ENCODE measurements at places on chromosomes 3 and 15.

GRCh38 chr3:150090006-150090405 is 119.3 kb upstream of the PFN2 start:
- no peaks in the 10 kb centered on the region for H3K27me3 ChIP-seq
- no peaks in the 10 kb centered on the region for H3K36me3 ChIP-seq
- DNase-seq = no peak
- H3K4me1 ChIP-seq = no peaks in the 10 kb centered on the region
- H3K27ac ChIP-seq = no peak overlapping the region
- H3K4me3 ChIP-seq = no peak overlapping the region

DNA sequence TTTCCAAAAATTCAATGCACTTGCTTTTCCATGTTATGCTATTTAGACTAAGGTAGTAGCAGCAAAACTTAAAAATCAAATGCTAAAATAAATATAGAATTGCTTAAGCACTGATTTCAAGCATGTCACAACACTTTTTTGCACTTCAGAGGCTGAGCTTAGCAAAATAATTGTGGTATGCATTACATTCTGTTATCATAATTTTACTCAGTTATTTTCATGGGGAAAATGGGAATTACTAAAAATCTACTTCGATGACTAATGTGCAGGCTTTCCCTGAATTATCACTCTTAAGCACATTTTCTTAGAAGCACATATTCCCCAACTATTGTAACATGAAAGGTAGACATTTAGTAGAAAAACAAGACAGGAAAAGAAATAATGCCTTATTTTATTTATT is 322.4 kb upstream of the CBLB start:
- no peaks in the 10 kb centered on the region for H3K27me3 ChIP-seq
- no peaks in the 10 kb centered on the region for H3K4me1 ChIP-seq
- no peaks in the 10 kb centered on the region for H3K36me3 ChIP-seq

DNA sequence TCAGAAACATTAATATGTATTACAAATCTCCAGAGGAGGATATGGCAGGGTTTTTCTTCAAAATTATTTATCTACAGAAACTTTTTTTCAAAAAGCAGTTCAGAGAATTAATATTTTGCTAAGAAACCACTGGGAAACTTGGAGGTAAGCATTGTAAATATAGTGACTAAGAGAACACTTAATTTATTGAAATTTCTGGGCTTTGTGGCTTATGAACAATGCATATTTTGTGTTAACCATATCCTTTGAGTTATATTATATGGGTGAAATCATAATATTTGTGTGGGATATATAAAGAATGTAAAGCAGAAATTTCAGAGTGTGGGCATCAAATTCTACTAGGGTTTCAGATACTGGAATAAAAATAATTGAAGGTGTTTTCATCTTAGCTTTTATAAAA is 1059.2 kb downstream of the ZPLD1 start:
- H3K4me3 ChIP-seq = no peak overlapping the region
- no peaks in the 10 kb centered on the region for H3K27me3 ChIP-seq
- no peak for DNase-seq
- H3K27ac ChIP-seq = no peak overlapping the region

DNA sequence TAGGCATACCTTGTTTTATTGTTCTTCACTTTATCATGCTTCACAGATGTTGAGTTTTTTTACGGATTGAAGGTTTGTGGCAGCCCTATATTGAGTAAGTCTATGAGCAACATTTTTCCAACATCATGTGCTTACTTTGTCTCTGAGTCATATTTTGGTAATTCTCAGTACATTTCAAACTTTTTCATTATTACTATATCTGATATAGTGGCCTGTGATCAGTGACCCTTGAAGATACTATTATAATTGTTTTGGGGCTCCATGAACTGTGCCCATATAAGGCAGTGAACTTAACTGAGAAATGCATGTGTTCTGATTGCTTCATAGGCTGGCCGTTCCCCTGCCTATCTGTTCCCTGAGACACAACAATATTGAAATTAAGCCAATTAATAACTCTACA is 42.8 kb upstream of the NSMCE3 start:
- DNase-seq = no peak
- no peaks in the 10 kb centered on the region for H3K36me3 ChIP-seq
- no peaks in the 10 kb centered on the region for H3K4me1 ChIP-seq
- H3K4me3 ChIP-seq = no peak overlapping the region
- no peaks in the 10 kb centered on the region for H3K27me3 ChIP-seq
- no peak overlapping the region for H3K27ac ChIP-seq

DNA sequence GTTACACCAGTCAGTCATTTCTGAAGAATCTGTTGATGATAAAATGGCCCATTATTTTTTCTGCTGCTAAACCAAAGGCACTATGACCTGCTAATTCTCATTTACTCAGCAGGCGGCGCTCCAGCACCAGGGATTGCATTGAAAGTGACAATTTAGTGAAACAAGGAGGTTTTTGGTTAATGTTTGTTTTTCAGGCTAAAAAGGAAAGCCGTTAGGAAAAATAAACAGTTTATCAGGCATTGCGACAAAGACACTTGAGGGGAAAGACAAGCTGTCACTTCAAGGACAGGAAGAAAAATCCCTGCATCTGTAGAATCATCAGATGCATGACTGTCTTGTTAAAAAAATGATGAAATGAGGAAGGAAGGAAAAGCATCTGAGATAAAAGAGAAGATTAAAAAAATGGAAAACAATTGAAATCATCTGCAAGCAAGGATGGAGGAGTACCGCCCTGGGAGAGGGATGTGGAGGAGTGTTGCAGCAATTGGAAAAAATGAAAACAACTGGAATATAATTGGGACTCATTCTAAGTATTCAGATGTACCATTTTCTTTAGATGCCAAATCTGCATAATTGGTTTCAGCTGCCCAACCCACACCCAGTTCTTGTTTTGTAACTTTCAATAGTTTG is 54.0 kb downstream of the NR1D2 start:
- no peaks in the 10 kb centered on the region for H3K27me3 ChIP-seq
- H3K4me3 ChIP-seq = no peak overlapping the region
- peak; percentile 77 for DNase-seq
- H3K36me3 ChIP-seq = no peaks in the 10 kb centered on the region
- peaks cover 16% of the 10 kb centered on the region for H3K4me1 ChIP-seq

GRCh38 chr3:39153977-39154279 is 537 bp upstream of the CSRNP1 start:
- no peaks in the 10 kb centered on the region for H3K27me3 ChIP-seq
- H3K4me3 ChIP-seq = peak overlapping the region; percentile 100
- H3K4me1 ChIP-seq = peaks cover 59% of the 10 kb centered on the region
- H3K36me3 ChIP-seq = no peaks in the 10 kb centered on the region
- DNase-seq = peak; percentile 41
- peak overlapping the region; percentile 99 for H3K27ac ChIP-seq

GRCh38 chr3:131658771-131659170 is 156.0 kb upstream of the MRPL3 start:
- H3K36me3 ChIP-seq = no peaks in the 10 kb centered on the region
- no peak overlapping the region for H3K27ac ChIP-seq
- no peak for DNase-seq
- H3K27me3 ChIP-seq = no peaks in the 10 kb centered on the region

DNA sequence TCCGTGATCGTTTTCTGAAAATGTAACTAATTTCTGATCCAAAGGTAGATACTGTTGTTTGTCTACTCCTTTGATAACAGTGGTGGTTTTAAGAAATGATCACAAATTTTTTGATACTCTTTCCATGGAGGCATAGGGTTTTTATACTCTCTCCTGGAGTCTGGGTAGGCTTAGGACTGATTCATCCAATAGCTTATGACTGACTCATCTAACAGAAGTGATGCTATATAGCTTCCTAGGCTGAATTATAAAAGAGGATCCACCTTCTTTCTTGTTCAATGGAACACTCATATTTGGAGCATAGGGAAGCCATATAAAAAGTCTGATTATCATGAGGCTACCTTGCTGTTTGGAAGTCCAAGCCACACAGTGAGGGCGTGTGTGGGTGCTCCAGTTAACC is 84.3 kb downstream of the CHST2 start:
- no peaks in the 10 kb centered on the region for H3K4me1 ChIP-seq
- H3K4me3 ChIP-seq = no peak overlapping the region
- H3K27ac ChIP-seq = no peak overlapping the region
- no peaks in the 10 kb centered on the region for H3K36me3 ChIP-seq

DNA sequence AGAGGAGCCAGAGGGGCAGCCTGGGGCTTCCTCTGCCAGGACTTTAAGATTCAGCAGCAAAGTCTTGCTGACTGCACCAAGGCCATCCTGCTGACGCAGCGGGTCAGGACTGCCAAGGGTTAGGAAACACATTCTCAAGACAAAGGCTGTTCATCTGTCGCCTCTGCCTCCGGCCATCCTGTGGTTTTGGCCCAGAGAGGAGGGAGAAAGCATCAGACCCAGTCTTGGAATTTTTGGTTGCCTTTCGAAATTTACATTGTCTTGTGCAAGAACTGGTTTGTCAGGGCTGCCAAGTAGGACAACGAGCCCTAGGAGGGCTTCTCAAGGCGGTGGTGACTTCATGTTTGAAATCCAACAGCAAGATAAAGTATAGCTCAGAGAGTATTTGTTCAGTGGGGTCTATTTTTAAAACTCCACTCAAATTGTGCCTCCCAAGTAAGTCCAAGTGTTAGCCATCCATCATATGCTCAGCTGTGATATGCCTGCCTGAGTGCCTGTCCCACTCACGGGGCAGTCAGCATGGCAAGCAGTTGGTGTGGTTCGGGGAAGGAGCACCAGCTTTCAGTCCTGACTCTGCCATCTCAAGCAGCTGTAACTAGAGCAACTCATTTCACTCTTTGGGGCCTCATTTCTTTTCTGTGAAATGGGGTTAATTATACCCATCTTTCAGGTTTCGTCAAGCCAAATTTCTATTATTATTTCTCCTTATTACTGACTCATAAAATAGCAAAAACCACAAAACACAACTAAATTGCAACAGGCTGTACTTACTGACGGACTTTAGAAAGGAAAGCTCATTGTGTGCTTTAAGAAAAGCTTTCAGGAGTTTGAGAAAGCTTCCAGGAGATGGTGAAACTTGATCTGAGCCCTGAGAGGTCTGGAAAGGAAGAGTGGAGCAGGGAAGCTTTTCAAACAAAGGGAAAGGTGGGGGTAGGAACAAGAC is 42.4 kb upstream of the RHO start:
- peak; percentile 52 for DNase-seq
- H3K27me3 ChIP-seq = no peaks in the 10 kb centered on the region
- peaks cover 8% of the 10 kb centered on the region for H3K4me1 ChIP-seq
- no peak overlapping the region for H3K27ac ChIP-seq

GRCh38 chr3:48208076-48208475 is 15.2 kb upstream of the CAMP start:
- DNase-seq = no peak
- no peaks in the 10 kb centered on the region for H3K4me1 ChIP-seq
- H3K27ac ChIP-seq = no peak overlapping the region
- no peaks in the 10 kb centered on the region for H3K36me3 ChIP-seq
- no peak overlapping the region for H3K4me3 ChIP-seq
- H3K27me3 ChIP-seq = no peaks in the 10 kb centered on the region

GRCh38 chr3:4306860-4307259 is 3.7 kb downstream of the SETMAR start:
- H3K36me3 ChIP-seq = peaks cover 5% of the 10 kb centered on the region
- H3K27ac ChIP-seq = no peak overlapping the region
- no peaks in the 10 kb centered on the region for H3K27me3 ChIP-seq
- peaks cover 24% of the 10 kb centered on the region for H3K4me1 ChIP-seq
- DNase-seq = peak; percentile 53
- no peak overlapping the region for H3K4me3 ChIP-seq

GRCh38 chr15:82135638-82136037 is 89.8 kb upstream of the MEX3B start:
- H3K27me3 ChIP-seq = no peaks in the 10 kb centered on the region
- DNase-seq = no peak
- H3K27ac ChIP-seq = no peak overlapping the region
- H3K36me3 ChIP-seq = peaks cover 66% of the 10 kb centered on the region
- H3K4me1 ChIP-seq = peaks cover 10% of the 10 kb centered on the region

DNA sequence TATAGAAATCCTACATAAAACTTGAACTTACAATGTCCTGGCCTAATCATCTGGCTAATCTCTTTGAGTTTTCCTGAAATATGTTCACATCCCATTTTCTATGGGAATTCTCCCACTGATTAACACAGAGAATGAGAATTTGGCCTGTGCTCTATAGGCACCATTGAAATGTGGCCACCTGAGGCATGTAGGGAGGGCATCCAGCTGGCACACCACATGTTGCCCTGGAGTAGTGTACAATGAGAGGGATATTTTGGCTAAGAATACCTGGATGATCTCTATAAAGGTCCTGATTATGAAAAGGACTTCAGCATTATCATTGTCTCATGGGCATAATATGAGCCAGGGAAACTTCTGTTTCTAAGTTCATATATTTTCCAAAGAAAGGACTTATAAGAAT is 324.0 kb downstream of the ZBTB20 start:
- no peaks in the 10 kb centered on the region for H3K27me3 ChIP-seq
- H3K36me3 ChIP-seq = no peaks in the 10 kb centered on the region
- H3K4me3 ChIP-seq = no peak overlapping the region
- no peak overlapping the region for H3K27ac ChIP-seq
- no peaks in the 10 kb centered on the region for H3K4me1 ChIP-seq

DNA sequence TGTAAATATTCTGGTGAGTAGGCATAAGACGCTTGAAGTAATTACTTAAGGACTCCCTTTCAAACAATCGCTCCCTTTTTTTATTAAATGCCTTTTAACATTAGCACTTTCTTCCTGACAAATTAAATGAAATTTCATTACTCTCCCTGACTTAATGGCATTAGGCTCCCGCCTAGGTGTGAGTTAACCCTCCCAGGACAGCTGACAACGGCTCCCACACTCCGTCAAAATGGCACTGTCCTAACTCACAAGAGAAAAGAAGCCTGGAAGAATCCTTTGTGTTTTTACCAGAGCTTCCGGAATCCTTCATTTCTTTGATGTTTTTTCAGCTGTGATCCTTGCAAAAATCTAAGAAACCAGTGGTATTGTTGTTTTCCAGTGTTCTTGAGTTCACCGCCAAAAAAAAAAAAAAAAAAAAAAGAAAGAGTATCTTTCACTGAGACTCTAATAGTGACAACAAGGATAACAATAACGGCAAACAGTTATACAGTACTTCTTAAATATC is 861.0 kb upstream of the NR2F2 start:
- H3K4me3 ChIP-seq = no peak overlapping the region
- no peak overlapping the region for H3K27ac ChIP-seq
- DNase-seq = no peak

GRCh38 chr3:135084405-135084804 is 289.3 kb downstream of the EPHB1 start:
- H3K27ac ChIP-seq = no peak overlapping the region
- no peaks in the 10 kb centered on the region for H3K4me1 ChIP-seq
- DNase-seq = no peak
- no peak overlapping the region for H3K4me3 ChIP-seq

- H3K4me1 ChIP-seq = no peaks in the 10 kb centered on the region
- H3K27ac ChIP-seq = no peak overlapping the region
- peaks cover 9% of the 10 kb centered on the region for H3K36me3 ChIP-seq
- H3K27me3 ChIP-seq = no peaks in the 10 kb centered on the region
- no peak for DNase-seq
Measured at GRCh38 chr15:42695527-42696071, 41.3 kb downstream of the CDAN1 start.
